ENCODE measurements at places on chromosomes 5 and 9. TPM values are rescaled to one million over a fixed set of nuclear protein-coding genes. Genes with fewer than 3 reads are reported as not detected.

Gene INSL6
- not detected for polyA plus RNA-seq

GRCh38 chr9:98986866-98987651 lies 43.4 kb downstream of the COL15A1 start:
- peaks cover 9% of the 10 kb centered on the region for H3K4me1 ChIP-seq
- H3K27me3 ChIP-seq, result no peaks in the 10 kb centered on the region
- peak; percentile 48 for DNase-seq

GRCh38 chr5:113806250-113806649 lies 292.8 kb downstream of the YTHDC2 start:
- no peaks in the 10 kb centered on the region for H3K36me3 ChIP-seq
- H3K27ac ChIP-seq, result peak overlapping the region; percentile 55
- peaks cover 5% of the 10 kb centered on the region for H3K4me1 ChIP-seq
- H3K4me3 ChIP-seq, result no peak overlapping the region
- peak; percentile 38 for DNase-seq

DNA sequence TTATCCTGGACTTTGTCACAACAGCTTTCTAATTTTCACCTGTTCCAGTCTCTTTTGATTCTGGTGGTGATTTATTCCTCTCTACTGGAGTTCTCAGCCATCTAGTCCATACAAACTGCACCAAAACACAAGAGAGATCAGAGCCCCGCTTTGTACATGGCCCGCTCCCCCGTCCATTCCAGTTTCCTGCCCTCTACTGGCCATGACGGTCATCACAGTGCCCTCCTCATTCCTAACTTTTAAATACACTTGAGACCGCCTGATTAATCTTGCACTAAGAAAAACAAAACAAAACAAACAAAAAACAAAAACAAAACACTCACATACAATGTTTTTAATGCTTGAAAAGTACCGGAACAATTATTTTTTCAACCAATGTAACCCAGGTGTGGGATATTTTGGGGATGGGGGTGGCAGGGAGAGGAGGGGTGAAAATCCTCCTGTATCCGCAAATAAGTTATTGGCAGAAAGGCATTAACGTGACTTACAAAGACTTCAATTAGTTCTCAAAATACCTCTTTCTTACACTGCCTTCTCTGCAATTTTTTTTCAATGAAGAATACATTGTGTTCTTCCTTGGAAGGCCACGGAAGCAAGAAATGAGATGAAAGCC lies 84.8 kb upstream of the PAM start:
- DNase-seq, result no peak
- no peak overlapping the region for H3K4me3 ChIP-seq
- H3K27ac ChIP-seq, result no peak overlapping the region
- no peaks in the 10 kb centered on the region for H3K4me1 ChIP-seq
- H3K36me3 ChIP-seq, result no peaks in the 10 kb centered on the region

Gene DOCK8
- 3.3 TPM for polyA plus RNA-seq

DNA sequence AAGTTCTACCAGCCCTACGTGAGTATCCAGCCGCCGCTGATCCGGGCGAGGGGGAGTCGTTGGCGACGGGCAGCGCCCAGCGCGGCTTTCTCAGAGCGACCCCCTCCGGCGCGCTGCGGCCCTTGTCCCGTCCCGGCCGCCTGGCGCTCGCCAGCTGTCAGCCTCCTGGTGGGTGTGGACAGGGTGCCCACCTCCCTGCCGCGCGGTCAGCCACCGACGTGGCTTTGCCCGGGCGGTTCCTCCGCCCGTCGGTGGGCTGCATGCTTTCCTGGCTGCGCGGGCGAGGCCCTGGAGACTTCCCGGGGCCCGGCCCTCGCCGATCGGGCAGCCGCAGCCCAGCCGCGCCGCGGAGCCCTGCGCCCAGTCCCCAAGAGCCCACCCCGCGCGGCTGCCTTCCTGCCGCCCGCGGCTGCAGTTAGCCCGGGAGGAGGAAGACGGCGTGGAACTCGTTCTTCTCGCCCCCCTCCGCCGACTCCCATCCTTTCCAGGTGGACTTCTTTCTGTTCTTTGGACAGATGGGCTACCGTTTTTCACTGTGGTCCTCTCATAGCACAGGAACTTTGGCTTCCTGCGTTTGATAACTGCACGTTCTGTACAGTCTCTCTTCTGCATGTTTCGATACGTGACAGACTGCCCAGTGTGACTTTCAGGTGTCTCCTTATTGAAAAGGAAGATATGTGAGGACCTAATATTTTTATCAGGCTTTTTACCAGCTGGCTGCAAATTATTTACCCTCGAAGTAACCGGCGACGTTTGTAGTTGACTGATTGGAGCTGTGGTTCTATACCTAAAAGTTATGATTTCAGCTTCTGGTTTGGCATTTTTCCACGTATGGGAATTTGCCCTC lies 577 bp downstream of the AP3S1 start:
- H3K27ac ChIP-seq, result peak overlapping the region; percentile 88
- no peak for DNase-seq
- H3K4me1 ChIP-seq, result peaks cover 34% of the 10 kb centered on the region
- H3K36me3 ChIP-seq, result no peaks in the 10 kb centered on the region

DNA sequence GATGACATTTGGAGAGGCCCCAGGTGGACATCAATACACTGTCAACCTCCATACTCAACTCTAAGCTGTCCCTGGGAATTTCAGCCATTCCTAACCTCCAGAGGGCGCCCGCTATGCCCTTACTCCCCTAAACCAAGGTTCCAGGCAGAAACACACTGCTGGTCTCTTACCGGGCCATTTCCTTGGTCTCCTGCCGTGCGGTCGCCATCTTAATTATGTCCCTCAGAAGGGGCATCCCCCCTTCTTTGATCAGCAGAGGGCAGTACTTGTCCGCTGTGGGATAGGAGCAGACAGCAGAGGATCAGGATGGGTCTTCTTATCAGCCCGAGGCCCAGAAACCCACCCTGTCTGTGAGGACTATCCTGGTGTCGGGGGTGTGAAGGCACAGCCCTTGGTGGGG lies 9.3 kb upstream of the ZDHHC12 start:
- H3K36me3 ChIP-seq, result peaks cover 73% of the 10 kb centered on the region
- peak overlapping the region; percentile 70 for H3K27ac ChIP-seq
- H3K4me1 ChIP-seq, result no peaks in the 10 kb centered on the region
- DNase-seq, result peak; percentile 81
- H3K4me3 ChIP-seq, result no peak overlapping the region
- H3K27me3 ChIP-seq, result no peaks in the 10 kb centered on the region

Gene LRRC70
- 0.68 TPM for polyA plus RNA-seq

DNA sequence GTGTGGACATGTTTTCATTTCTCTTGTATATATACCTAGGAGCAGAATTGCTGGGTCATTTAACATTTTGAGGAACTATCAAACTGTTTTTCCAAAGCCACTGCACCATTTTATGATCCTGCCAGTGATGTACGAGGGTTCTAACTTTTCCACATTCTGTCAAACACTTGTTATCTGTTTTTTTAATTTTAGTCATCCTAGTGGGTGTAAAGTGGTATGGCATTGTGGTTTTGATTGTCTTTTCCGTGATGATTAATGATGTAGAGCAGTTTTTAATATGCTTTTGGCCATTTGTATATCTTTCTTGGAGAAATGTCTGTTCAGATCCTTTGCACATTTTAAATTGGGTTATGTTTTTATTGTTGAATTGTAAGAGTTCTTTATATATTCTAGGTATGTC lies 107.0 kb downstream of the MELK start:
- no peak overlapping the region for H3K27ac ChIP-seq
- no peak overlapping the region for H3K4me3 ChIP-seq
- no peaks in the 10 kb centered on the region for H3K36me3 ChIP-seq
- DNase-seq, result no peak
- no peaks in the 10 kb centered on the region for H3K4me1 ChIP-seq
- H3K27me3 ChIP-seq, result no peaks in the 10 kb centered on the region

DNA sequence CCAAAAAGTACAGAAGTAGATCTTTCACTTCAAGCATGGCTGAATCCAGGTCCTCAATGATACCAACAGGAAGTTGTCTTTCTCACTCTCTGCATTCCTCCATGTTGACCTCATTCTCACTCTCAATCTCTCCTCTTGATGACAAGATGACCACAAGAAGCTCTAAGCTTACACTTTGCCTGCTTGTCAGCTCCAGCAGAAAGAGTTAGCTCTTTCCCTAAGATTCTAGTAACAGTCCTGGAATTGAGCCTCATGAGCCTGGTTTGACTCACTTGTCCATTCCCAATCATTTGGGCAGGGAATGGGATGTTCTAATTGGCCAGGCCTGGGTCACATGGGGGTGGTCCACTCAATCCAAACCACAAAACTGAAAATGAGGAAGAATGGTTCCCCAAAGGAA lies 3.3 kb upstream of the CLTA start:
- no peaks in the 10 kb centered on the region for H3K36me3 ChIP-seq
- peaks cover 8% of the 10 kb centered on the region for H3K4me1 ChIP-seq
- no peak for DNase-seq
- no peak overlapping the region for H3K27ac ChIP-seq
- no peaks in the 10 kb centered on the region for H3K27me3 ChIP-seq

Gene AIF1L
- polyA plus RNA-seq, result 3.8 TPM

Gene GFI1B
- polyA plus RNA-seq, result not detected

DNA sequence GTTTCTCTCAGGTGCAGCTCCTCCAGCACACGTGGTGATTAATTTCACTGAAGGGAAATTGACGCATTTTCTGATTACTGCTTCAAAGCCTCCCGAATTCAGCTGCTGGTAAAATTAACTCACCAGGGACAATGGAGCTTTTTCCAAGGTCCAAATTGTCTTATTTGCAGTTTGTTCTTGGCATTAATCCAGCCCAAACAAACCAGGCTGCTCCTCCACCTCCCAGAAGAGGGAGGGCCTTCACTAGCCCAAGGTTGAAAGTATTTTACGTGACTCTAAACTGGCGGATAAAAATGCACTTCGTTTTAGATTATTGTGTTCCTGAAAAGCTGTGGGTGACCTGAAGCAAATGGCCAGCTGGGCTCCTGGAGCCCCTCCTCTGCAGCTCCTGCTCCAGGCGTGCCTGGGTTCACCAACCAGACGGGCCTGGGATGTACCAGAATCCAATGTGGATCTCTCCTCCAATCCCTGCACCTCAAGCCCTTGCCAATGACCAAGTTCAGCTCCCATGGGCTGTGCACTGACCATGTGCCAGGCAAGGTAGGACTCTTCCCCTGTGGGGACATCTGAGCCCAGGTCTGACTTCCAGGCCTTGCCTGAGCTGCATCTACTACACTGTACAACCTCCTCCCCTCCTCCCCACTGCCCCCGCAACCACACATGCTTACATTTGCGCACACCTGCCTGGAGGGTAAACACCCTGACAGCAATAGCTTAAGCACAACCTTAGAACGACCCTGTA lies 193.4 kb downstream of the CDK5RAP2 start:
- H3K27ac ChIP-seq, result peak overlapping the region; percentile 60
- peak; percentile 82 for DNase-seq
- peaks cover 23% of the 10 kb centered on the region for H3K4me1 ChIP-seq

Gene HRCT1
- polyA plus RNA-seq, result 4.3 TPM

DNA sequence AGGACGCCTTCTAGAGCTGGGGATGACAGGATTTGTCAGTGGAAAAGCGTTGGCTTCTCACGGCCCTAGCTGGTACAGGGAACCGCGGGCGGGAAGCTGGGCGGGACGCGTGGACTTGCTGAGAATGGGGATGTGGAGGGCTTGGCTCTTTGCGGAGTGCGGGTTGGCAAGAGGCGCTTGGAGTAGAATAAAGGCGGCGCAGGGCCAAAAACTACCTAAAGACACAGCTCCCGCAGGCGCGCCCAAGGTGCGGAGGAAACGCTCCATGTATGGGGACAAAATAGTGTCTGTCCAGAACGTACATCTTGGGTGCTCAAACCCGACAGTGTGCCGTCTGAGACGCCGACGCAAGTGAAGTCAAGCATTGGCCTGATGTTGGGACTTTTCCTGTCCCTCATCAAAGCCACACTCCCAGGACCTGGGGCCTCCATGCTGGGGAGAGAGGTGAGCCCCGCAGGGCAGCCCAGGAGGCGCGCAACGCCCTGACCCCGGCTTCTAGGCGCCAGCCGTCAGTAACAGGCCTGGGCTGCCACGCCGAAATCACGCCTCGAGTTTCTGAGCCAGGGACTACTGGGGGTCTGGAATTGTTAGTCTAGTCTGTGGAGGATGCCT lies 1.6 kb upstream of the NKX2-5 start:
- no peaks in the 10 kb centered on the region for H3K36me3 ChIP-seq
- H3K4me1 ChIP-seq, result peaks cover 59% of the 10 kb centered on the region
- no peak overlapping the region for H3K27ac ChIP-seq

GRCh38 chr9:87405677-87406542 lies 91.8 kb upstream of the DAPK1 start:
- DNase-seq, result no peak
- no peak overlapping the region for H3K27ac ChIP-seq
- H3K36me3 ChIP-seq, result no peaks in the 10 kb centered on the region
- no peaks in the 10 kb centered on the region for H3K4me1 ChIP-seq
- no peak overlapping the region for H3K4me3 ChIP-seq
- no peaks in the 10 kb centered on the region for H3K27me3 ChIP-seq

DNA sequence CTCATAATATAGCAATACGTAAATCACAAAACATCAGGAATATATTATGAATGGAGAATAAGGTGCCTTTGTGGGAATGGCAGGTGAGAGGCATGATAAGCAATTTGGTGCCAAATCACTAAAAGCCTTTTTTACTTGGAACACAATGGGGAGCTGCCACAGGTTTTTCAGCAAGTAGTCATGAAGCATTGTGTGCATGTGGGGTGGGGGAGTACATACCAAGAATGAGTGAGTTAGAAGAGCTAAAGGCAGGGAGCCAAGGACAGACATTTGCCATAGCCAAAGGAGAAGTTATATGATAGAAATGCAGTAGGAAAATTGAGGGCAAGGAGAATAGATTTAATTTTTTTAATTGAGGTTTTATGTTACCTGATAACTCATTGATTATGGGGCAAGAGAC lies 445.0 kb upstream of the SMC2 start:
- DNase-seq, result no peak
- H3K27ac ChIP-seq, result no peak overlapping the region
- H3K36me3 ChIP-seq, result no peaks in the 10 kb centered on the region
- H3K27me3 ChIP-seq, result no peaks in the 10 kb centered on the region

DNA sequence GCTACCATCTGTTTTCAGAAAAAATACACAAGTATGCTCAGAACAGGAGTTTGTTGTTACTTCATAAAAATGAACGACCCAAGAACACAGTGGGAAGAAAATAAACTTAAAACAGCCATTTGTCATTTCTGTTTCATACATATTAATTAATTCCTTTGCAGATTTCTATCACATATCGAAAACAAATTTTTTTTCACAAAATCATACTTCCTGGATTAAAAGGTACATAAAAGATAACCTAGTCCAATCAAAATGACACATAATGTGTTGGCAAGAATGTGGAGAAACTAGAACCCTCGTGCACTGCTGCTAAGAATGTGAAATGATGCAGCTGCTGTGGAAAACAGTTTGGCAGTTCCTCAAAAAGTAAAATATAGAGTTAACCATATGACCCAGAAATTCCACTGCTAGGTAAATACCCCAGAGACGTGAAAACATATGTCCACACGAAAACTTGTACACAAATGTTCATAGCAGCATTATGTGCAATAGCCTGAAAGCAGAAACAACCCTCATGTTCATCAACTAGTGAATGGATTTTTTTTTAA lies 46.0 kb downstream of the MYO10 start:
- H3K27ac ChIP-seq, result peak overlapping the region; percentile 44
- no peaks in the 10 kb centered on the region for H3K27me3 ChIP-seq
- H3K4me1 ChIP-seq, result peaks cover 74% of the 10 kb centered on the region
- no peak overlapping the region for H3K4me3 ChIP-seq
- DNase-seq, result no peak
